ENCODE measurements at places on chromosomes 7 and 10.

- DNase-seq, result no peak
Observed at GRCh38 chr7:118602090-118602489, 377.6 kb downstream of the ANKRD7 start.

GRCh38 chr10:133312769-133313145, 4.0 kb downstream of the ZNF511 start:
- DNase-seq, result no peak

GRCh38 chr7:131890176-131890575, 333.7 kb upstream of the PODXL start:
- DNase-seq, result no peak

DNA sequence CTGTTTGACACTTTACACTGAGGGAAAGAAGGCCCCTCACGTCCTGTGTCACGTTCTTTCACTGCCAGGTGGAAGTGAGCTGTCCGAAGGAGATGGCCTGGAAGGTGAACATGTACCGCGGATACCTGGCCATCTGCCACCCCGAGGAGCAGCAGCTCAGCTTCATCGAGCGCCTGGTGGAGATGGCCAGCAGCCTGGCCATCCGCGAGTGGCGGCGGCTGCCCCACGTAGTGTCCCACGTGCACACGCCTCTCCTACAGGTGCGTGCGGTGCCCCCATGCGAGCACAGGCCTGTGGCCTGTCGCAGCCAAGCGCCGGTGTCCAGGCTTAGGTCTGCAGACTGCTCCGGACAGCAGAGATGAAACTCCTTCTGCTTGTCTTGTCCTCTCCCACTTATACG, 103.4 kb downstream of the TRRAP start:
- no peak for DNase-seq

DNA sequence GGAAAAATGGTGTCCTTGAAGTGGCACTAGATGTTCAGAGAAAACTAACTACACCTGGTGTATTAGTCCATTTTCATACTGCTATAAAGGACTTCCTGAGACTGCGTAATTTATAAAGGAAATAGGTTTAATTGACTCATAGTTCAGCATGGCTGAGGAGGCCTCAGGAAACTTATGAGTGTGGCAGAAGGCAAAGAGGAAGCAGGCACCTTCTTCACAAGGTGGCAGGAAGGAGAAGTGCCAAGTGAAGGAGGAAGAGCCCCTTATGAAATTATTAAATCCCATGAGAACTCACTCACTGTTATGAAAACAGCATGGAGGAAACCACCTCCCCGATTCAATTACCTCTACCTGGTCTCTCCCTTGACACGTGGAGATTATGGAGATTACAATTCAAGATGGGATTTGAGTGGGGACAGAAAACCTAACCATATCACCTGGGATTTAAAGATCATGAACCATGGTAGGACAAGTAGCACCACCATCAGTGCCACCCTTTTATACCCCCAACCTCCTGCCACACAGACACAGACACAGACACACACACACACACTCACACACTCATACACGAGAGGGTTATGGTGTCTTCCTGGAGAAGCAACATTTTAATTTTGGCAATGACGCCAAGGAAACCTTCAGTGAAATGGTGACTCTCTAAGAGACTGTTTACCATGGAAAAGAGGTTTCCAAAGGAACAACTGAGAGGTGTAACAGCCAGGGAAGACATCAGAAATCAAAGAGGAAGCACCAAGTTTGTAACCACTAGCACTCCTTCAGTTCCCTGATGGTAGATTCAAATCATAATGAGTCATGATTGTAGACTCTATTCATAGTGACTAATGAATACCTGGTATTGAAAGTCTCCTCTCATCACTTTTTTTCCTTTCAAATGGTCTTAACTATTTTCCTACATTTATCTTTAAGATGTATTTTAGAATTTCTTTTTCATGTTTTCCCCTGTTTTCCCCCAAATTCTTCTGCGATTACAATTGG, 41.8 kb upstream of the WNT16 start:
- no peak for DNase-seq

- no peak for DNase-seq
Observed at GRCh38 chr10:51860257-51860656, 160.9 kb upstream of the CSTF2T start.

GRCh38 chr10:124522933-124523871, 61.6 kb downstream of the LHPP start:
- no peak for DNase-seq

- DNase-seq, result no peak
Observed at GRCh38 chr10:29618341-29619171, 16.2 kb downstream of the SVIL start.

DNA sequence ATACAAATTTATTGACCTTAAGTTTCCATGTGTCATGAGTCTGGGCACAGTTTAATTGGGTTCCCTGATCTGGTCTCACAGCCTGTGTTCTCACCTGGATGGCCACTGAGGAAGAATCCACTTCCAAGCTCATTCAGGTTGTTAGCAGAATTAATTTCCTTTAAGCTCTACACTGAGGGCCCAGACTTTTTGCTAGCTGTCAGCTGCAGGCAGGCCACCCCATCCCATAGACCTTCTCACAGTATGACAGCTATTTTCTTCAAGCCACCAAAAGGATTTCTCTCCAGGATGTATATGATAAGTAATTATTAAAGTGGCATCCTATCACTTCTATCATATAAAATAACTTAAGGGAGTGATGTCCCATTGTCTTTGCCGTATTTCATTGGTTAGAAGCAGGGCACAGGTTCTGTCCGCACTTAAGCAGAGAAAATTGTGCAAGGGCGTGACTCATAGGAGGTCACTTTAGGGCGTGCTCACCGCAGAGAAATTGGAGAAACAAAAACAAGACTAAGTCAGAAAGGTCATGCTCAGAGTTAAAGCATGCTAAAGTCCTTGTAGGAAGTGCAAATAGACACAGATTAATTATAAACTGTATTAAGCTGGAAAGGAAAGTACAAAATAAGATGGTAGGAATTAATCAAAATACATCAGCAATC, 109.9 kb downstream of the AHR start:
- no peak for DNase-seq

GRCh38 chr10:126153711-126154628, 234.3 kb downstream of the ADAM12 start:
- no peak for DNase-seq

- DNase-seq, result no peak
Observed at GRCh38 chr10:58512491-58513187, at the start of gene BICC1. Gene BICC1, plus strand, starts transcription at chr10:58512872. Its CDS starts 272 bp downstream, at chr10:58513144.

DNA sequence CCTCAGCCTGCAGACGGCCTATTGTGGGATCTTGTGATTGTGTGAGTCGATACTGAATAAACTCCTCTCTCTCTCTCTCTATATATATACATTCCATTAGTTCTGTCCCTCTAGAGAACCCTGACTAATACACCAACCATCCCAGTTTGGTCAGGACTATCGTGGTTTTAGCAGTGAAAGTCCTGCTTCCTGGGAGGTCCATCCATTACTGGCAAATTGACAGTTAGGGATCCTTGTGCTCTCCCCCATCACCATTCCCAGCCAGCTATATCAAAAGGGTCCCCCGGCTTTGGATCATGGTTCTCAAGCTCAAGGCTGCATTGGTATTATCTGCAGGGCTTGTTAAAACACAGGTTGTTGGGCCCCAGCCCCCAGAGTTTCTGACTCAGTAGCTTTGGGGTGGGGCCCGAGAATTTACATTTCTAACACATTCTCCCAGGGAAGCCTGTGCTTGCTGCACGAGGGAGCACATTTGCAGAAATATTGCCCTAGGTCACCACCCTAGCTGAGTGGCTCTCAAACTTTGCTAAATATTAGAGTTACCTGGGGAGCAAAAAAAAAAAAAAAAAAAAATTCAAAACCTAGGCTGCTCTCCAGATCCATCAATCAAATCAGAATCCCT, 899.1 kb upstream of the AUTS2 start:
- DNase-seq, result no peak

GRCh38 chr7:25583621-25584020, 355.3 kb upstream of the NPVF start:
- DNase-seq, result no peak

DNA sequence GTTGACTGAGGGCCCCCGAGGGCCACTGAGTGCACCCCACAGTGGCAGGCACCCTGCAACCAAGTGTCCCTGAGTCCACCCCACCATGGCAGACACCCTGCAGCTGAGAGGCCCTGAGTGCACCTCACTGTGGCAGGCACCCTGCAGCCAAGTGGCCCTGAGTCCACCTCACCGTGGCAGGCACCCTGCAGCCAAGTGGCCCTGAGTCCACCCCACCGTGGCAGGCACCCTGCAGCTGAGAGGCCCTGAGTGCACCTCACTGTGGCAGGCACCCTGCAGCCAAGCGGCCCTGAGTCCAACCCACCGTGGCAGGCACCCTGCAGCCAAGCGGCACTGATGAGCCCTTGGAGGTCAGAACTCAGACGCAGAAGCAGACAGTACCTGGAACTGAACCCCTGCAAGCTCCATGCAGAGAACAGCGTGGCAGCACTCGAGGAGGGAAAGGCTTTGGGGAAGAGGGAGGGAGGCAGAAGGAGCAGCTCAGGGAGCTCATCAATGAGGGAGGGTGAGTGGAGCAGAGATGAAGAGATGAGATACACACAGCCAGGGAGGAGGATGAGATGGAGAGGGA, 156.5 kb downstream of the WDR37 start:
- no peak for DNase-seq

DNA sequence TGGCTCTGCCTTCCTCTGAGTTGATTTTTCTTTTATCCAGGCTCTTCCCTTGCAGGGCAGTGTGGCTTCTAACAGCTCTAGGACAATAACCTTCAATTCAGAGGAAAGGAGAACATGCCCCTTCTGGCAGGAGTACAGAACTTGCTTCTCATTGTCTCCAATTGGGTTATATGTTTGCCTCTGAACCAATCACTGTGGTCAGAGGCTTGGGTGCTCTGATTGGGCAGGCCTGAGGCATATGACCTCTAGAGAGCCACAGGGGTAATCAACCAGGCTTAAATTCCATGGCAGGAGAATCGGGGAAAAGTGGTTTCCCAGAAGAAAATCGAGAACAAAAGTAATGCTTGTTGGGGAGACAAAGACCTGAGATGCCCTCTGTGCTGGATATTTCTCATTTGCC, 240.0 kb downstream of the REEP3 start:
- DNase-seq, result no peak

- DNase-seq, result no peak
Observed at GRCh38 chr10:99533496-99534449, 1.0 kb downstream of the NKX2-3 start.

DNA sequence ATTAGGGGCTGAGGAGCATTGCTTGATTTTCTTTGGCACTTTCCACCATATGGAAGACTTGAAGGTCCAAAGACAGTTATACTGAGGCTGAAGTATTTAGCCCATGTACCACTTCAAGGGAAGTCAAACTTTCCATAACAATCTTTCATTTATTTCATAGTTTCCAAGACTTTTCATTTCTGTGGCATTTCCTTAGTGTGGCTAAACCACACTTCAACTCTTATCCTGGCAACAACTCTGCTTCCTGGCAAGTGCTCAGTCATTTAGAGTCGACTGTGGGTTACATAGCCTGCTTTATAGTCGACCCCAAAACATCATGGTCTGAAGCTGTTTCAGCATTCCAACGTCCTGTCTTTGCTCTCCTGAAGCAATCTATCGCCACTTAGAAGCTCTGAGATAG, 343.0 kb upstream of the SEMA3D start:
- no peak for DNase-seq

DNA sequence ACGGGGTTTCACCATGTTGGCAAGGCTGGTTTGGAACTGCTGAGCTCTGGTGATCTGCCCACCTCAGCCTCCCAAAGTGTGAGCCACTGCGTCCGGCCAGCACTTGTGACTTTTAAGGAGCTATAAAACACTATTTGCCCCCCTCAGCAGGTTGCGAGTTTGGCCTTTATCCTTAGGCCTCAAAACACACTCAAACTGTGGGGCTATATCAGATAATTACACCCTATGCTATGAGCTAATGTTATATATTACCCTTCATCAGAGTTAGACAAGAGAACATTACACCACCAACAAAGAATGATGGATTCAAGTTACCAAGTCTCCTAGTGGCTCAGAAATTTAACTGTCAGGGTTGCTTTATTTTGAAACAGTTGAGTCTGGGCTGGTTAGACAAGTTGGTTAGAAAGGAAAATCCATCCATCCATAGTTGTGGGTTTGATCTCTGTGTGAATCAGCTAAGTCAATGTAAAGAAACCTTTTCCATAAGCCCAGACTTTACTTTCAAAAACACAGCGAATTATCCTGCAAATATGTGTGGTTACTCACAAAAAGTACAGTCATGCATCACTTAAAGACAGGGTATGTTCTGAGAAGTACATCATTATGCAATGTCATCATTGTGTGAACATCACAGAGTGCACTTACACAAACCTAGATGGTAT, 115.8 kb downstream of the SEMA3D start:
- no peak for DNase-seq

GRCh38 chr7:2820508-2820934, 23.6 kb downstream of the GNA12 start:
- no peak for DNase-seq

- no peak for DNase-seq
Observed at GRCh38 chr7:130112093-130112492, 41.8 kb downstream of the KLHDC10 start.

GRCh38 chr7:151429237-151429559, 10.7 kb downstream of the CRYGN start:
- no peak for DNase-seq

DNA sequence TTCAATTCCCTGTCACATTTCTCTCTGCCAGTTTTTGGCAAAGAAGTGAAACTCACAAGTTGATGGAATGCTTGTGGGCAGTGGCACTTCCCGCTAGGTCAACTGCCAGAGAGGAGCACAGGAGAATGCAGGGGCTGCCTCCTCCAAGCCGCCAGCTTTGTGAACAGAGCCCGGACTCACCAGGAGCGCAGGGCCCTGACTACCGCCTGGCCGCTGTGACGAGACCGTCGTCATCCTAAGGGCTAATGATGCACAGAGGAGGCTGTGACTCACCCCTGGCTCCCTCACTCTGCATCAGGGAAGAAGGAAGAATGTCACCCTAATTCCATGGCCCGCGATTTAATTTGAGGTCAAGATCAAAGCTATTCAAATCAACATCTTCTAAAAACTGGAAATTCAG, 123.9 kb downstream of the TAX1BP1 start:
- DNase-seq, result no peak

- DNase-seq, result no peak
Observed at GRCh38 chr10:102347236-102347828, 48.2 kb upstream of the NFKB2 start.

DNA sequence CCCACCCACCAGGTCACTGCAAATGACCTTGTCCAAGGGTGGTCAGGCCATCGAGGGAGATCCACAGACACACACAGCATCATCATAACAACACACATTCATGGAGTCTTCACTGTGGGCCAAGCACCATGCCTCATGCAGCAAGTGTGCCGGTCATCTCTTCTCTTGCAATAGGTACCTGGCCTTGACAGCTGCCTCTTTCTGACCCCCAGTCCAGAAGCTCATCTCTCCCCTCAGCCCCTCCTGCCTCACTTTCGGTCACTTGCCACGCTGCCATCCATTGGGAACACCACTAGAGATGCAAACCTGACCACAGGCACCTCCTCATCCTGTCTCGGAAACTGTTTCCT, 75.9 kb downstream of the OAT start:
- no peak for DNase-seq

- no peak for DNase-seq
Observed at GRCh38 chr7:46633200-46633599, 712.1 kb upstream of the IGFBP3 start.
